ENCODE measurements at places on chromosomes 12 and 14.
A peak's percentile ranks its signal among the peaks of the same experiment; 100 is the strongest.

GRCh38 chr14:100604709-100605108, 17.5 kb upstream of the BEGAIN start:
- DNase-seq: peak; percentile 27

- no peak for DNase-seq
Observed at GRCh38 chr12:72491426-72491825, 219.3 kb downstream of the TRHDE start.

GRCh38 chr12:97308576-97309198, 153.9 kb upstream of the RMST start:
- peak; percentile 16 for DNase-seq

DNA sequence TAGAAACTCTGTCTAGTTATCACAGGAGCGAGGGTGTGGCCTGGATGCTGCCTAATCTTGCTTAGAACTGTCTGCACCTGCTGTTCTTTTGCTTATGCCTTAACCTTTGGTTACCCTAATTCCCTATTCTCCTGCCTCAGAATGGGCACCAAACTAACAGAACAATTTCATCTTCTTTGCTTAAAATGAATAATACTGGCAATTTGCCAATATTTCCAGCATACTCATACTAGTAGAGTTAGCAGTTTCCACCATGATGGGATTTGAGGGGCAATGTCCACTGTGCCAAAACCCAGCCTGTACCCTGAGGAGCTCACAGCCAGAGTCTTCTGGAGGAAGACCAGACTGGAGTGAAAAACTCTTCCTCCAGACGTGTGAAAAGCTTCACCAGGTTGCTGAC, 136.4 kb downstream of the RPS29 start:
- DNase-seq: no peak

- DNase-seq: peak; percentile 40
Observed at GRCh38 chr14:96274122-96274521, 18.1 kb downstream of the BDKRB1 start.

DNA sequence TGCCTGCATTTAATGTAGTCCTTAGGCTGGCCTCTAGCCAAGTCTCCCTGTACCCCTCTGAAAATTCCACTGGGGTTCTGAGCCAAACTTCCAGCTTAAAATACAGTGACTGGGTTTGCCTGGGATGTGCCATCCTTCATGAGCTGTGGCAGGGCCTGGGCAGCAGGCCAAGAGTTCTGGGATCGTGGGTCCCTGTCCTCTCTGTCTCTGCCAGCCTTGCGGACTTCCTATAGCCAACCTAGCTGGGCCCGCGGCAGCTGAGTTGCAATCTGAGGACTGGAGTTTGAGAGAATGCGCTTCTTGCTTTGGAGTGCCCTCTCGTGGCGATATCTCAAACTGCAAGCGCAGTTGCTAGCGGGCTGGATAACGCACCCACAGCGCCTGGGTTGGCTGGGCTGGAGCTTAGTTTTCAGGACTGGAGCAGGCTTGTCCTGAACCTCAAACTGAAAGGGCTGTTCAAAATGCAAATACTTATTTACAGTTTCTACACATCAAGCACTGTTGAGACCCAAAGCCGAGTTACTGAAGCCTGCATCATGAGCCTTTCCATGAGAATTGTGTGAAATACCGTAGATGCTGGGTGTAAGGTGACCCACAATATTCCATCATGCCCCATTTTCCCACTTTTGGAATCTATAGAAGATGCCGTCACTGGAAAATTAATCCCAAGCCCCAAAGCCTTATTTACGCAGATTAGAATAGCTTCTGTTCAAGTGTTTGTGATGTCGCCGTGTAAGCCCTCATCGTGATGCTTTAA, 7.3 kb upstream of the IFI27L2 start:
- DNase-seq: peak; percentile 85

- no peak for DNase-seq
Observed at GRCh38 chr14:63283884-63284248, 34.9 kb downstream of the GPHB5 start.

GRCh38 chr12:45973526-45973925, 16.8 kb downstream of the SCAF11 start:
- no peak for DNase-seq

GRCh38 chr12:69039911-69040310, 106.9 kb upstream of the CPM start:
- no peak for DNase-seq

DNA sequence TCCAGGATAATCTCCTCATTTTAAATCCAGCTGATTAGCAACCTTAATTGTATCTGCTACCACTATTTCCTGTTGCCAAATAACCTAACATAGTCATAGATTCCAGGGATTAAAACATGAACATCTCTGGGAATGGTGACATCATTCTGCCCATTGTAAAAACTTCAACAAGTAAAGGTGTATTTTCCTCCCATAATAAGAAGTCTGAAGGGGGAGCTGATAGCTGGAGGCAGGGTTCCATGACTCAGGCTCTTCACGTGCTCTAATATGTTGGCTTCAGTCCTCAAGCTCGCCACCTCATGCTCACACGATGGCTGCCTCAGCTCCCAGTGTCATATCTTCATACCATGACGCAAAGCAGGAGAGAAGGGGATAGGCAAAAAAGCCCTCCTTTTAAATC, 172.0 kb upstream of the VASH1 start:
- no peak for DNase-seq

- no peak for DNase-seq
Observed at GRCh38 chr12:570435-570920, 92.8 kb downstream of the NINJ2 start.

Data from SHP77 (cell line).